Type B pancreatic cell (in vitro differentiated cells): ENCODE measurements at places on chromosomes 4 and X. TPM values are rescaled to one million over a fixed set of nuclear protein-coding genes. Genes with fewer than 3 reads are reported as not detected.

SMIM43 gene
- total RNA-seq, result 0.60 and 1.4 TPM in 2 replicates

DNA sequence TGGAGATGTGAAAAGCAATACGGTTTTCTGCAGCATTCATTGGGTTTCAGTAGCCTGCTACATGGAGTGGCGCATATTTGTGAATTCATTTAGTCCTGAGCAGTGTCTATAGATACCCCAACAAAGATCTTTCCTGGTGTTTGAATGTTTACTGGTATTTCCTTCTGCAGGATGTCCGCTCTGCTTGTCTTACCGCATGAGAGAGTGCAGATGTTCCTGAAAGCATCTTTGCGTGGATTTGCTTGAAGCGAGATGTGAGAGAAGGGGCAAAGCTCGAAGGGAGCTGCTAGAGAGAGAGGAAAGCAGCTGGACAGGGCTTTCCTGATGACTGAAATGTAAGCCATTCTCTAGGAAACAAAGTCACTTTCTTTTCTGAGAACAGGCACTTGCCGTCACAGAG, 40.9 kb upstream of the GYPA start:
- H3K4me3 ChIP-seq, result no peak overlapping the region
- H3K27me3 ChIP-seq, result no peaks in the 10 kb centered on the region
- H3K36me3 ChIP-seq, result no peaks in the 10 kb centered on the region
- peaks cover 15% of the 10 kb centered on the region for H3K4me1 ChIP-seq

BEX5 gene
- 3.4 and 22.0 TPM in 2 replicates for total RNA-seq

DNA sequence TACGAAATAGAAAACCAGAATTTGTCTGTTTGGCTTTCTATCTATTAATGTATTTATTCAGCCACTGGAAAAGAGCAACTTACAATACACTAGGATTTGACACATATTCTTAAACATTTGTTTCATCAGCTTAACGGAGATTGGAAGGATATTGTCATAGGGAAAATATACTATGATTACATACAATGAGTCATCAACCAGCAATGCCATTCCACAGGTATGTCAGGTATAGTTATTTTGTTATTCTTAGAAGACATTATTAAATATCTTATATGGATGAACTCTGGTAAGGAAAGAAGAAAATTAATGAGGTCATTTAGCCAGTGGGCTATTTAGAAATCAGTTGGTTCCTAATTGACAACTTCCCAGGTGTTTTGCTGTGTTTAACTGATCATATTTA, 926.6 kb downstream of the STIM2 start:
- no peaks in the 10 kb centered on the region for H3K27me3 ChIP-seq
- no peak overlapping the region for H3K27ac ChIP-seq
- H3K4me1 ChIP-seq, result peaks cover 12% of the 10 kb centered on the region
- no peak overlapping the region for H3K4me3 ChIP-seq
- no peak for DNase-seq

- peaks cover 17% of the 10 kb centered on the region for H3K36me3 ChIP-seq
- no peak overlapping the region for H3K27ac ChIP-seq
- H3K4me3 ChIP-seq, result no peak overlapping the region
- no peak for DNase-seq
- peaks cover 6% of the 10 kb centered on the region for H3K4me1 ChIP-seq
Measured at GRCh38 chr4:169219440-169219839, 51.3 kb downstream of the SH3RF1 start.

- peaks cover 6% of the 10 kb centered on the region for H3K4me1 ChIP-seq
- peak; percentile 54 for DNase-seq
- no peak overlapping the region for H3K27ac ChIP-seq
- no peak overlapping the region for H3K4me3 ChIP-seq
Measured at GRCh38 chrX:68947882-68948605, 119.2 kb downstream of the EFNB1 start.

DNA sequence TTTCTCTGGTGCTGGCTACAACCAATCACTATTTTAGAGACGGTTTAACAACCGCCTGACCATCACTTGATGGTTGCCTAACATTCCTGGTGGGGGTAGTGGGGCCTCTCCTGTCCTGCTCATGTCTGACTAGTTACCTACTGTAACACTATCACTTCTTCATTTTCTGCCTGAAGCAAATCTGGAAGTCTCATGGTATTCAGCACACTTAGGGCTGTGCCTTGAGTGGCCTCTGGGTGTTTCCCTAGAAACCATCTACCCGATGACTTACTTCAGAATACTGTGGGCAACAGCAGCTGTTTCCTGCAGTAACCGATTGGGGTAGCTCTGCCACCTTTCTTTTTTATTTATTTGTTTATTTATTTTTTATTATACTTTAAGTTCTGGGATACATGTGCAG, 880.1 kb upstream of the INTU start:
- H3K4me1 ChIP-seq, result no peaks in the 10 kb centered on the region
- no peak overlapping the region for H3K4me3 ChIP-seq
- no peaks in the 10 kb centered on the region for H3K36me3 ChIP-seq

DNA sequence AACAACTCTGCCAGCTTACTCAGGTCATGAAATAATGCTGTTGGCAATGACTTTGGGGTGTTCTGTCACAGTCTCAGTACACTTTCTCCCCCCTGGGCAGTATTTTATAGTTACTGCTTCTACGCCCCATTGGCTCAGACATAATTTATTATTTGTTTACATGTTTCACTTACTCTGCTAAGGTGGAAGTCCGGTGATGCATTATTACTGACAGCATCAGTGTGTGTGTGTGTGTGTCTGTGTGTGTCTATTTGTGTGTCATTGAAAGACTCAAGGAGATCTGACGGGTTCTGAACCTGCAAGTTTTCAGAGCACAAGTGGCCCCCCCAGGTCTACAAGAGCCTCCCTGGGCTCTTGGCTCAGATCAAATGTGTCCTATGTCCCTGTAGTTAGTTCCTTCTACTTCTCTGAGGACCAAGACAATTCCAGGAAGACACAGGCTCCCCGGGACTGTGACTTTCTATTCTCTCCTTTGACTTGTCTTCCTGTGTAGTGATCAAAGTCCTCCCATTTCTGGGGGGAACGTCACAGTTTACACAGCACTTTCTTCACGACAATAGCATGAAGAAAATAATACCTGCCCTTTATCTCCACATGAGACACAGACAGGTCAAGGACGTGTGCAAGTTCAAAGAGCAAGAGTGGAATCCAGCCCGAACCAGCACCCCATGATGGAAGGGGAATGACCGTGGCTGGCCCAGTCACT, 283.7 kb upstream of the GATB start:
- peaks cover 12% of the 10 kb centered on the region for H3K4me1 ChIP-seq
- peaks cover 21% of the 10 kb centered on the region for H3K27me3 ChIP-seq
- peak overlapping the region; percentile 40 for H3K27ac ChIP-seq

DNA sequence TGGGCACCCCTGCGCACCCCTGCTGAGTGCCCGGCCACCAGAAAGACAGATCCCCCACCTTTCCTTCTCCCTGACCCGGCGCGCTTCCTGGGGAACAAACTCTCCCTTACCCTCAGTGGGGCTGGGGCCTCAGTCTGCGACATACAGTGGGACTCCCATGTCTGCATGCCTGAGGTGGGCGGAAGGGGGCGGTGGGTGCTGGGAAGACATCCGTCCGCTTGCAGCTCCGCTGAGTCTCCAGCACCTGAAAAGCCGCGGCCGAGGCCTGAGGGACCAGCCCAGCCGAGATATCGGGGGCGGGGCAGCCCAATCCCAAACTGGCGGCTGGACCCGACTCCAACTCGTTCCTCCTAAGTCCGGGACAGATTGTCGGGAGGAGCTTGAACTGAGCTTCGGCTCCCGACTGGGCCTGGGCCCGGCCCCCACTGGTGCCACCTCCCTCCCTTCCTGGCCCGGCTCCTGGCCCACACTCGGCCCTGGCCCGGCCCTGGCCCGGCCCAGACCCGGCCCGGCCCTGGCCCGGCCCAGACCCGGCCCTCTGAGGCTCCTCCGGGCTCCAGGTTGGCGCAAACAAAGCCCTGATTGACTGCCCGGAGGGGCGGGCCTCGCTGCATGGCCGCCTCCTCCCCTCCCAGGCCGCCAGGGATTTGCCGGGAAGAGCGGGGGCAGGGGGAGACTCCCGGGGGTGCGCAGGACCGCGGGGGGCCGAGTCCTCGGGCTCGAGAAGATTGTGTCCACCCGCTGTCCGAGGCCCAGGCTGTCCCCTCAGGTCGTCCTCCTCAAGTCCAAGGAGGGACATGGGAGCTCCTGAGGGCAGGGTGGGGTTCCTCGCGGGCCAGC, 877 bp upstream of the SLC16A2 start:
- no peaks in the 10 kb centered on the region for H3K36me3 ChIP-seq
- peak; percentile 75 for DNase-seq
- H3K27ac ChIP-seq, result peak overlapping the region; percentile 88
- H3K4me3 ChIP-seq, result peak overlapping the region; percentile 94
- H3K4me1 ChIP-seq, result peaks cover 12% of the 10 kb centered on the region
- peaks cover 3% of the 10 kb centered on the region for H3K27me3 ChIP-seq

CHST7 gene
- total RNA-seq, result 1.2 and 3.8 TPM in 2 replicates

GRCh38 chrX:16087076-16087475, 36.3 kb upstream of the GRPR start:
- H3K27me3 ChIP-seq, result no peaks in the 10 kb centered on the region
- no peak for DNase-seq
- no peak overlapping the region for H3K27ac ChIP-seq
- H3K4me1 ChIP-seq, result peaks cover 6% of the 10 kb centered on the region

- H3K27me3 ChIP-seq, result no peaks in the 10 kb centered on the region
- H3K36me3 ChIP-seq, result no peaks in the 10 kb centered on the region
- no peak for DNase-seq
- H3K4me3 ChIP-seq, result peak overlapping the region; percentile 67
- no peaks in the 10 kb centered on the region for H3K4me1 ChIP-seq
Measured at GRCh38 chrX:100615005-100615404, 21.6 kb downstream of the TSPAN6 start.
